Activated T-helper 1 cell treated with Interleukin-2 at 50 U/mL for 16 hours (primary cell): ENCODE measurements at places on chromosomes 2 and 18.
A peak's percentile ranks its signal among the peaks of the same experiment; 100 is the strongest.

DNA sequence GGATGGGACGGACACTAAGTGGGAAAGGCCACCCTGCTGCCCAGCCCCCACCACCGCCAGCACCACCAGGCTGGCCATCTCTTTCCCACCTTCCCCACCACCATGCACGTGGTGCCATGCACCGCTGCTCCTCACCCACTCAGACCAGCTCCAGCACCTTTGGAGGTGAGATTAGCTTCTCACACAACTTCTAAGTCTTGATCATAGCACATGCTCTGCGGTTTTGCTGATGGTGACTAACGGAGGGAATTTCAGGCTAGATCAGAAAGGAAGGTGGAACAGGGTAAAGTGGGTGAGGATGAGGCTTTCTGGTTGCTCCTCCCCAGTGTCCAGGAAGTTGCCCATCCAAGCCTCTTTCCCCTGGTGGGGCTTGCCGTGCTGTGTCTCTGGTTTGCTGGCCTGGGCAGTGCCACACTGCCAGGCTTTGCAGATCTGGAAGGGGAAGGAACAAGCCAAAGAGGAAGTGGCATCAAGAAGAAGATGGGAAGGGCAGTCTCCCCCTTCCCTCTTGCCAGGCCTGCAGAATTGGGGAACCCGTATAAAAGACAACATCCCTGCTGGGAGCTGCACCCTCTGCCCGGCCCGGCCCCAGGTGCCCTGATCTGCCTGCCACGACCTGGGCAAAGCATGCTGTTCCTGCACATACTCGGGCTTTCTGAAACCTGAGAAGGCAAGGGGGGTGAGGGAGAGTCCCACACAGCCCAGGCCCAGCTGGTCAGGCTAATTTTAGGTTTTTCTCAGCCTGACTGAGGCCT is 44.3 kb upstream of the CAB39 start:
- no peak for DNase-seq

DNA sequence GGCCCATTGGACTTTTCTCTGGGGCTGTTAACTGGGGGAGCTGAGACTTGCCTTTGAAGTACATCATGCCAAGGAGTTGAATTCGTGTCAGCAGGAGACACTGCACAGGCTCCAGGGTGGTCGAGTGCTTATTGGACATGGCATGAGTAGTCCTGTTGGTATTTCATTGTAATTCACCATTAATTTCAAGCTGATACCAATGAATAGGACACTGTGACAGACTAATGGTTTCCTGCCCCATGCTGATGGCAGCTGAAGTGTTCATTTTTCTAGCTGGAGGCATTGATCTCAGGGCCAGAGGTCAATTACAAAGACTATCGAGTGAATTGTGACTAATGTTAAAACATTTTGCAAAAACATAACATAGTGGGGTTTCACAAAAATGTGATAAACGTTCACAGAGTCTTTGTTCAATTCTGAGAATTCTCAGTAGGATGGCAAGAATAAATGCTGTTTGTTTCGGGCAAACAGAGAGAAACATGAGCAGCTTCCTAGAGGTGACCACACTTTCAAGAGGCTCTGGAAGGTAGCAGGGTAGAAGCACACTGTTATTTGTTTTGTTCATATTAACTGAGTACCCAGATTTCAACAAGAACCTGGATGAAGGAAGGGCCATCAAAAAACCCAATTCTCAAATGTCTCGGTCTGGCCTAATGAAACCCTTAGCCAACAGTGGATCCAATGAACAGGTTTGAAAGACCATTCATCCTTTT is 90.6 kb upstream of the ARL4C start:
- DNase-seq: no peak

- DNase-seq: no peak
Measured at GRCh38 chr2:1872602-1873183, 128.4 kb upstream of the PXDN start.

DNA sequence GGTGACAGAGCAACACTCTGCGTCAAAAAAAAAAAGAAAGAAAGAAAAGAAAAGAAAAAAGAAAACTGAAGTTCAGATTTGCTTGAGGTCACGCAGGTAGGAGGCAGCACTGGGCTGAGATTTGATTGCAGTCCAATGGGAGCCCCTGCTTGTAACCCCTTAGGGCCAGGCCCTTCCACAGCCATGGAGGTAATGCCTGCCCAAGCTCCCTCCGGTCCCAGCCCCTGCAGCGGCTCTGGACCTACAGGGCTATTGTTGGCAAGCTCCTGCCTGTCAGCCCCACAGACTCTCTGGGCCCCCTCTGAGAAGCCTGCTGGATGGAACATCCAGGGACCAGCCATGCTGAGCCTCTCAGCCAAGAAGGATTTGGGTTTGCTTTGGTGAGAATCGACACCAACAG is 12.2 kb downstream of the ZFP36L2 start:
- no peak for DNase-seq

DNA sequence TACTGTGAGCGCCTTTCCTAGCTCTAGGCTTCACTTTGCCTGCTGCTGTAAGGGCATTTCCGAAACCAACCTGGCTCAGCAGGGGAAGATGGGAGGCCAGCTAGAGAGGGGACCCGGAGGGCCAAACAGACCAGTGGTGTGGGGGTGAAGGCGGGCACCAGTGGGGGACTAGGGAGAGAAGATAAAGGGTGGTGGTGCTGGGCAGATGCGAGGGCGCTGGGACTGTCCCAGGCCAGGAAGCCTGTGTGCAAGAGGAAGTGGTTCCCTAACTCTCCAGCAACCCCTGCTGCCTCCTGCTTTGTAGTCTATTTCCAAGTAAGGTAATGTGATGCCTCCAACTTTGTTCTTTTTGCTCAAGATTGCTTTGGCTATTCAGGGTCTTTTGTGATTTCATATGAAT is 73.1 kb downstream of the DNAH7 start:
- DNase-seq: no peak

- DNase-seq: peak; percentile 1
Measured at GRCh38 chr18:9612215-9612830, 2.0 kb downstream of the PPP4R1 start.
